ENCODE measurements at places on chromosomes 6 and 20.
A peak's percentile ranks its signal among the peaks of the same experiment; 100 is the strongest.

GRCh38 chr20:38680500-38681306 lies 43.6 kb upstream of the SLC32A1 start:
- no peak for DNase-seq

DNA sequence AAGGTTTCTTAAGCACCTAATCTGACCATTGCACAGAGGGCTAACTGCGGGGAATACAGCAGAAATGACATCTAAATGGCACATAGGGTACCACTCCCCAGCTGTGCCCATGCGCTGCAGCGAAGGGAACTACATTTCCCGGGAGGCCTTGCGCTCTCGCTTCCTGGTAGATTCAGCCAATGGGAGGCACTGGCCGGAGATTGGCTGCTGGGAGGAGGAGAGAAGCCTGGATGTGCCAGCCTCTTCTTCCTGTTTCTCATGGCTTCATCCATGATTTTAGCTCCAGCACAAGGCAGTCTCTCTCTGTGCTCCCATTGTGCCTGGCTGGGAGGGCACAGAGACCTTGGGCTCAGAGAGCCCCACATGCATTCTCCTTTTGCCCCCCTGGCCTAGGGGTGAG lies 101.7 kb upstream of the FOXA2 start:
- no peak for DNase-seq

- DNase-seq: no peak
Measured at GRCh38 chr6:18352842-18353241, 34.3 kb upstream of the RNF144B start.

GRCh38 chr20:2741881-2742280 lies 49.3 kb downstream of the EBF4 start:
- DNase-seq: no peak

GRCh38 chr6:108027594-108027993 lies 46.9 kb downstream of the OSTM1 start:
- DNase-seq: no peak

DNA sequence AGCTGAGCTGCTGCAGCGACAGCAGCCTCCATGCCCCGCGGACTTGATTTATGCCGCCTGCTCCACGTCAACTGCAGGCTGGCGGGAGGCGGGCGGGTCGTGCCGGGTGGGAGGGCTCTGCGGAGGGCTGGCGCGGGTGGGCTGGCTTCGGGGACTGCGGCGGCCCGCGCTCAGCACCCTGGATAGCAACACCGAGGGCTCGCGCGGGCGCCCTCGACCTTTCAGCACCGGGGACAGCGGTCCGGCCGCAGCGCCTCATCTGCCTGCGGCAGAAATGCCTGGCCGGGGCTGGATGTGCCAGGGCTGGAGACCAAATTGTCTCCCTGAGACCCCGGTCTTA lies 792 bp downstream of the SNAP25 start:
- DNase-seq: peak; percentile 41

- no peak for DNase-seq
Measured at GRCh38 chr20:40997116-40997515, 31.5 kb upstream of the TOP1 start.

- no peak for DNase-seq
Measured at GRCh38 chr20:8858181-8858787, 210.6 kb upstream of the PLCB4 start.

Data from stimulated activated CD8-positive, alpha-beta memory T cell treated with anti-CD3 and anti-CD28 coated beads, Interleukin-15, amount 100 ng/mL, for 24 hours (primary cell).